ENCODE measurements at places on chromosomes 7 and 10. TPM values are rescaled to one million over a fixed set of nuclear protein-coding genes. Genes with fewer than 3 reads are reported as not detected.

The TBX20 gene
- total RNA-seq: 0.15 TPM

The FAM200A gene
- total RNA-seq: 13.3 TPM

The RNF133 gene
- total RNA-seq: not detected

The STEAP1 gene
- total RNA-seq: 13.4 TPM

The CLDN12 gene
- 62.1 TPM for total RNA-seq

The MUC3A gene
- 0.75 TPM for total RNA-seq

The MAGI2 gene
- 2.9 TPM for total RNA-seq

The SRPK2 gene
- total RNA-seq: 79.5 TPM

The C7orf57 gene
- not detected for total RNA-seq

The ASB4 gene
- not detected for total RNA-seq

The KIAA1217 gene
- total RNA-seq: 6.9 TPM

The GNAT3 gene
- not detected for total RNA-seq

The CCDC3 gene
- total RNA-seq: under 0.01 TPM

The DAGLB gene
- 36.7 TPM for total RNA-seq

The FAM25A gene
- not detected for total RNA-seq

The CYP2C19 gene
- not detected for total RNA-seq

The SPDYE8 gene
- total RNA-seq: not detected

The CDC14C gene
- 0.05 TPM for total RNA-seq

The FAM180A gene
- not detected for total RNA-seq

The ANKRD1 gene
- total RNA-seq: 123 TPM

The SNX13 gene
- 29.7 TPM for total RNA-seq

The CTAGE4 gene
- 17.4 TPM for total RNA-seq

The ANKRD26 gene
- total RNA-seq: 14.6 TPM

The PON3 gene
- total RNA-seq: 0.05 TPM

The CALML5 gene
- not detected for total RNA-seq

The OR2A42 gene
- 0.15 TPM for total RNA-seq

The SPDYE9 gene
- total RNA-seq: not detected

The SLC16A12 gene
- 110 TPM for total RNA-seq

All from renal cortical epithelial cell (primary cell).